Tibial nerve (tissue), 4 donors: ENCODE measurements at places on chromosomes 7 and 10. TPM values are rescaled to one million over a fixed set of nuclear protein-coding genes. Genes with fewer than 3 reads are reported as not detected.

The CFAP46 gene
- total RNA-seq, result 0.90 TPM

DNA sequence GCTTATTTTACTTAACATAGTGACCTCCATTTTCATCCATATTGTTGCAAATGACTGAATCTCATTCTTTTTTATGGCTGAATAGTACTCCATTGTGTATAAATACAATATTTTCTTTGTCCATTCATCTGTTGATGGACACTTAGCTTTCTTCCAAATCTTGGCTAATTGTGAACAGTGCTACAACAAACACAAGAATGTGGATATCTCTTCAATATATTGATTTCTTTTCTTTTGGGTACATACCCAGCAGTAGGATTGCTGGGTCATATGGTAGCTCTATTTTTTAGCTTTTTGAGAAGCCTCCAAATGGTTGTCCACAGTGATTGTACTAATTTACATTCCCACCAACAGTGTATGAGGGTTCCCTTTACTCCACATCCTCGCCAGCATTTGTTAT lies 58.0 kb downstream of the CREB5 start:
- no peaks in the 10 kb centered on the region for H3K27me3 ChIP-seq
- no peaks in the 10 kb centered on the region for H3K4me1 ChIP-seq
- no peak for DNase-seq
- no peak overlapping the region for H3K27ac ChIP-seq

The SLC26A5 gene
- not detected for total RNA-seq

GRCh38 chr7:107661081-107661864 lies 645 bp downstream of the SLC26A4 start:
- peaks cover 19% of the 10 kb centered on the region for H3K4me1 ChIP-seq
- peak; percentile 10 for DNase-seq
- no peak overlapping the region for H3K27ac ChIP-seq
- H3K36me3 ChIP-seq, result no peaks in the 10 kb centered on the region

DNA sequence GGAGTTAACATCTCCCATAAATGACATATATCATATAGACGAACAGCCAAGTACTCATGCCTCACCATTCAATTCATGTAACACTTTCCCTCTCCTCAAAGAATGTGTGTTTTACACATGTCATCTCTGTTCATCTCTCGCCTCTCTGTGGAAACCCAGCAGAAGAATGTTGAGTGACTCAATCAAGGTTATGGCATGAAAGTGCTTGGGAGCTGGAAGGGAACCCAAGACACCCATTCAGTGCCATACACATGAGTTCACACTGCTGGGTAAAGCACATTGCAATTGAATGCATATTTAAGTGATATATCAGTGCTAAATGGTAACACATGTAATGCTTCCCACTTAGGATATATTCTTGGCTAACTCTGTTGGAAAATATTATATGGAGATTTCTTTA lies 322.9 kb downstream of the PTEN start:
- no peak overlapping the region for H3K27ac ChIP-seq
- H3K4me3 ChIP-seq, result no peak overlapping the region
- H3K36me3 ChIP-seq, result no peaks in the 10 kb centered on the region
- DNase-seq, result no peak
- no peaks in the 10 kb centered on the region for H3K4me1 ChIP-seq
- no peaks in the 10 kb centered on the region for H3K27me3 ChIP-seq

- H3K4me3 ChIP-seq, result no peak overlapping the region
- H3K4me1 ChIP-seq, result peaks cover 7% of the 10 kb centered on the region
- no peak overlapping the region for H3K27ac ChIP-seq
- DNase-seq, result peak; percentile 31
- peaks cover 73% of the 10 kb centered on the region for H3K27me3 ChIP-seq
Observed at GRCh38 chr7:23462846-23463245, 7.4 kb downstream of the IGF2BP3 start.

The VWDE gene
- total RNA-seq, result 0.66 TPM

- peaks cover 3% of the 10 kb centered on the region for H3K4me1 ChIP-seq
- H3K36me3 ChIP-seq, result no peaks in the 10 kb centered on the region
- no peaks in the 10 kb centered on the region for H3K27me3 ChIP-seq
- DNase-seq, result no peak
- H3K27ac ChIP-seq, result no peak overlapping the region
- H3K4me3 ChIP-seq, result no peak overlapping the region
Observed at GRCh38 chr7:121107923-121108498, 119.5 kb downstream of the CPED1 start.

The EPDR1 gene
- total RNA-seq, result 45.6 TPM

The RARRES2 gene
- 382 TPM for total RNA-seq

- H3K27me3 ChIP-seq, result no peaks in the 10 kb centered on the region
- no peaks in the 10 kb centered on the region for H3K4me1 ChIP-seq
- H3K36me3 ChIP-seq, result no peaks in the 10 kb centered on the region
- H3K27ac ChIP-seq, result no peak overlapping the region
- no peak overlapping the region for H3K4me3 ChIP-seq
- no peak for DNase-seq
Observed at GRCh38 chr10:29271877-29272276, 17.0 kb upstream of the LYZL1 start.

DNA sequence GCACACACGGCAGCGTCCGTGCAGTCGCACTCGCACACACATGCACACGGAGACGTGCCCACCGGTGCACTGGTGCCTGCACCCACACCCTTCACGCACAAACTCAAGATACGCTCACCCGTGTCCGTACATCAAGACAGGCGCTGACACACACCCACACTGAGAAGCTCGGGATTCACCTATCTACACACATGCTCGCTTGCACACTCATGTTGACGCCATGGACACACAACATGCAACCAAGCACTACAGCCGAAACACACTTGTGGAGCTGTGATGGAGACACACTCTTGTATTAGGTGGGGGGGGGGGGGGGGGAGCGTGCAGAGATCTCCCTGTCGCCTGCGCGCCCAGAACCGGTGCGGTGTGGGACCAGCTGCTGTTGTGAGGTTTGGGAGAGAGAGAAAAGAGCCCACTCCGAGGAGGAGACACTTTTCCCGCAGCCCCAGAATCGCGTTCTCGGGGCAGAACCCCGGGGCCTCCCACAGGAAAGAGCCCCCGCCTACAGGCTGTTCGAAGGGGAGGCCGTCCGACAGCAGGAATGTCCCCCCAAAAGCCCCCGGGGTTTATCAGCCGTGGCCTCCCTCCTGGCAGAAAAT lies 605 bp upstream of the NFKB2 start:
- H3K36me3 ChIP-seq, result peaks cover 22% of the 10 kb centered on the region
- peak overlapping the region; percentile 78 for H3K4me3 ChIP-seq
- no peaks in the 10 kb centered on the region for H3K27me3 ChIP-seq
- peak; percentile 36 for DNase-seq
- H3K27ac ChIP-seq, result peak overlapping the region; percentile 86
- H3K4me1 ChIP-seq, result no peaks in the 10 kb centered on the region

DNA sequence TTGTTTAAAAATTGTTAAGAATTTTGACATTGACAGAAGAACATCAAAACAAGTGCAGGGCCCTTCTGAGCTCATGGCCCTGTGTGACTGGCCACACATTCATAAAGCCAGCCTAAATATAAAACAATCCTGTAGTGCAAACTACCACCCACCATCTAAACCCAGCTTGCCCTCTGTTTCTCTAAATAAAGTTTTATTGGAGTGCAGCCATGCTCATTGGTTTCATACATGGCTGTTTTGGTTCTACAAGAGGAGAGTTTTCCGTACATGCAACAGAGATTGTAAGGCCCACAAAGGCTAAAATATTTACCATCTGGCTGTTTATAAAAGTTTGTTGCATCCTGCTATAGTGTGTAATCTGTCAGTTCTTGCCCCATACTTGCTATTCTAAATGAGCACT lies 54.6 kb upstream of the TRIM24 start:
- H3K4me3 ChIP-seq, result no peak overlapping the region
- no peaks in the 10 kb centered on the region for H3K27me3 ChIP-seq
- no peaks in the 10 kb centered on the region for H3K4me1 ChIP-seq
- DNase-seq, result no peak
- no peaks in the 10 kb centered on the region for H3K36me3 ChIP-seq

The CPA2 gene
- not detected for total RNA-seq

The SORCS3 gene
- 1.8 TPM for total RNA-seq

The TMEM270 gene
- total RNA-seq, result not detected

The EFCAB10 gene
- total RNA-seq, result not detected

The HOGA1 gene
- 22.9 TPM for total RNA-seq

DNA sequence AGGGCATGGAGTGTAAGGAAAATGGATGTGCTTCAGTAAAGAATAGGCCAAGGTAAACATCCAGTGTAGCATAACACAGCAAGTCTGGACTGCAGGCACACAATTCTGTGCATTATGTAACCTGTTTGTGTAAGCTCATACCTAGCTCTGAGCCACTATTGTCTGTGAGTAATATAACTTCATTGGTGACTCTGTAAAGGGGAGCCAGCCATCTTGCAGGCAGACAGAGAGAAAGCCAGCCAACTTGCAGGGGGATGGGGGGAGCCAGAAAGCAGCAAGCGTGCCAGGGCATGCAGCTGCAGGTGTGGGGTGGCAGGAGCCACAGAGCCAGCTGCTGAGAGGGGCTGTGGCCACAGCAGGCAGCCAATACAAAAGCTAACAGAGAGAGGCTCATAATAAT lies 449.2 kb downstream of the IPMK start:
- no peak for DNase-seq
- no peak overlapping the region for H3K27ac ChIP-seq
- no peaks in the 10 kb centered on the region for H3K4me1 ChIP-seq
- no peaks in the 10 kb centered on the region for H3K27me3 ChIP-seq
- H3K36me3 ChIP-seq, result no peaks in the 10 kb centered on the region

The PRKAR1B gene
- 4.8 TPM for total RNA-seq

The STEAP2 gene
- total RNA-seq, result 17.3 TPM

GRCh38 chr10:38093816-38094157 lies 350 bp upstream of the ZNF37A start:
- no peaks in the 10 kb centered on the region for H3K4me1 ChIP-seq
- H3K27ac ChIP-seq, result peak overlapping the region; percentile 88
- H3K36me3 ChIP-seq, result peaks cover 4% of the 10 kb centered on the region
